Activated CD4-positive, alpha-beta T cell treated with anti-CD3 and anti-CD28 coated beads, Interleukin-2, amount 50 U/mL, for 48 hours (primary cell): ENCODE measurements at places on chromosomes 1 and 21.

DNA sequence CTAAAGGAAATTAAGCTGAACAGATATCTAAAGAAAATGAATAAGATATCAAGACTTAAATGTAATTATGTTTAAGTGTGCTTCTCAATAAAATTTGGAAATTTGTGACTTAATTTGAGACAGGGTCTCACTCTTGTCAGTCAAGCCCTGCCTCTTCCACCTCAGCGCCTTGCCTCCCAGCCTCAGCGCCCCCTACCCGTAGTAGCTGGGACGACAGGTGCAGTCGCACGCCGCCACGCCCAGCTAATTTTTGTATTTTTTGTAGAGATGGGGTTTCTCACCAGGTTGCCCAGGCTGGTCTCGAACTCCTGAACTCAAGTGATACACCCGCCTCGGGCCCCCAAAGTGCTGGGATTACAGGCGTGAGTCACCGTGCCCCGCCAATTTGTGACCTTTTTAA is 117.0 kb downstream of the CLEC20A start:
- no peak for DNase-seq

GRCh38 chr1:116739371-116740012 is 14.7 kb upstream of the CD2 start:
- no peak for DNase-seq

DNA sequence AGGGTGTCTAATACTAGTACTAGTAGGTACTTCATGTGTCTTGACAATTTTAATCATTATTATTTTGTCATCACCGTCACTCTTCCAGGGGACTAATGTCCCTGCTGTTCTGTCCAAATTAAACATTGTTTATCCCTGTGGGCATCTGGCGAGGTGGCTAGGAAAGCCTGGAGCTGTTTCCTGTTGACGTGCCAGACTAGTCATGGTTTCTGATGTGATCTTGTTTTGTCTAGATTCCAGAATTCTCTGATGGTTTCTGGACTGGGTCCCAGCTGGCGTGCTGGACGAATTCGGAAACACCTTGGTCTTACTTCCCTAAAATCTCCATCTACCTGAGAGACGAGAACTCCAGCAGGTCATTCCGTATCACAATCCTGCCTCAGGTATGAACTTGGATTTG is 66.1 kb upstream of the FAM3B start:
- DNase-seq, result no peak

DNA sequence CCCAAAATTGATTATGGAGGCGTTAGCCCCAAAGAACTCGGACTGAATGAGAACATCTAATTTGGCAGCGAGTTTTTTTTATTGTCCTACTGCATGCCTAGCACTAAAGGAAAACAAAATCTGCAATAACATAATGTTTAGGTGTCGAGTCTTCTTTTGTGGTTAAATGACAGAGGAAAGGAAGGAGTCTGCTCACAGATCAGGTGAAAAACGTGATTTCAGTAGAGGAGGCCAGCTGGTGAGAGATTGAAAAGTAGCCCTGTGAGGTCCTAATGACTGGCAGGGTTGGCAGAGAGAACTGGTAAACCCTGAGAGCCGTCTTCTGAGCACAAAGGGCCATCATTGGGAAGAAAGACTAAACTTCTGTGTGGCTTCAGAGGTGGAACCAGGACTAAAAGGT is 24.2 kb downstream of the WDTC1 start:
- DNase-seq, result no peak

GRCh38 chr1:116268211-116268610 is 104.8 kb upstream of the ATP1A1 start:
- DNase-seq, result no peak

DNA sequence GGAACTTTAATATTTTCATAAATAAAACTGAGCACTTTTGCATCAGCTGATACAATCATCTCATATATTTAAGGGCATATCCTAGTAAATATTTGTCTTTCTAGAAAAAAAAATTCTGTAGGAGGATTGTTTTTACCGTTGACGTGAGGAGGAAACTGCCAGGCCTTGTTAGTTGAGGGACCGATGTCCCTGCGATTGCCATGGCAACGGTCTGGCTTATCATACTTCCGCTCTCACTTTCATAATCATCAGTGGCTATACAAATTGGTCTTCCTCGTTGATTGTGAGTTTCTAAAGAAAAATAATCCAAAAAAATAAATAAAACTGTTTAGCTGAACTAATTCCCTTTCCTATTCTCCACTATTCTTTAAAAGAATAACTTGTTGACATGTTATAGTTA is 69.3 kb upstream of the ANGPTL3 start:
- DNase-seq, result no peak

DNA sequence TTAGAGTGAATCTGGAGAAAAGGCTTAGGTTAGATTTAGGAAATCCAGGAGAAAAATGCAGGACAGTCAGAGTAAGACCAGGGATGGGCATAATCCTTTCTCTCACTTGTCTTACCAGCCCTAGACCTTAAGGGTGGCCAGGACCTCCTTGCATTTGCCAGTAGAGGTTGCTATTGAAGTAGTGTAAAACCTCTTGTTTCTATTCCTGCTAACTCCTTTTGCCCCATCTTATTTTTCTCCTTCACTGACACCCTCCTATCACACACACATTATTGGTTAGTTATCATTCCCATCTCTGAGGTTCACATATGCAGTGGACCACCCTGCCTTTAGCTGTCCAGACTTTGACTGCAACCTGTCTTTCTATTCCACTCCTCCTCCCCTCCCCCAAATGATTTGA is 75.0 kb upstream of the MACF1 start:
- no peak for DNase-seq

- no peak for DNase-seq
These were observed 65.1 kb upstream of the DUSP10 start for GRCh38 chr1:221806984-221807383.

- no peak for DNase-seq
These were observed 15.6 kb downstream of the DDAH1 start for GRCh38 chr1:85449356-85449755.

- DNase-seq, result no peak
These were observed 15.9 kb downstream of the BMP8A start for GRCh38 chr1:39507230-39507928.

- no peak for DNase-seq
These were observed 49.8 kb downstream of the SLC16A1 start for GRCh38 chr1:112906150-112906698.

GRCh38 chr21:35159881-35160280 is 110.8 kb upstream of the RUNX1 start:
- no peak for DNase-seq

- no peak for DNase-seq
These were observed 37.2 kb downstream of the SDC3 start for GRCh38 chr1:30871276-30871871.

DNA sequence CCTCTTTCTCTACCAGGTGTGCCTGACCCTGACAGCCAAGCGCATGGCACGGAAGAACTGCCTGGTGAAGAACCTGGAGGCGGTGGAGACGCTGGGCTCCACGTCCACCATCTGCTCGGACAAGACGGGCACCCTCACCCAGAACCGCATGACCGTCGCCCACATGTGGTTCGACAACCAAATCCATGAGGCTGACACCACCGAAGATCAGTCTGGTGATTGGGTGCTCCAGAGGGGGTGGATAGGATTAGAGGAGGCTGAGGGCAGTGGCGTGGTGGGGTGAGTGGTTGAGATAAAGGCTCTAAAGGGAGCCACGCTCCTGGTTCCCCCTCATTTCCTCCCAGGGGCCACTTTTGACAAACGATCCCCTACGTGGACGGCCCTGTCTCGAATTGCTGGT is 13.1 kb downstream of the ATP1A2 start:
- DNase-seq, result no peak

DNA sequence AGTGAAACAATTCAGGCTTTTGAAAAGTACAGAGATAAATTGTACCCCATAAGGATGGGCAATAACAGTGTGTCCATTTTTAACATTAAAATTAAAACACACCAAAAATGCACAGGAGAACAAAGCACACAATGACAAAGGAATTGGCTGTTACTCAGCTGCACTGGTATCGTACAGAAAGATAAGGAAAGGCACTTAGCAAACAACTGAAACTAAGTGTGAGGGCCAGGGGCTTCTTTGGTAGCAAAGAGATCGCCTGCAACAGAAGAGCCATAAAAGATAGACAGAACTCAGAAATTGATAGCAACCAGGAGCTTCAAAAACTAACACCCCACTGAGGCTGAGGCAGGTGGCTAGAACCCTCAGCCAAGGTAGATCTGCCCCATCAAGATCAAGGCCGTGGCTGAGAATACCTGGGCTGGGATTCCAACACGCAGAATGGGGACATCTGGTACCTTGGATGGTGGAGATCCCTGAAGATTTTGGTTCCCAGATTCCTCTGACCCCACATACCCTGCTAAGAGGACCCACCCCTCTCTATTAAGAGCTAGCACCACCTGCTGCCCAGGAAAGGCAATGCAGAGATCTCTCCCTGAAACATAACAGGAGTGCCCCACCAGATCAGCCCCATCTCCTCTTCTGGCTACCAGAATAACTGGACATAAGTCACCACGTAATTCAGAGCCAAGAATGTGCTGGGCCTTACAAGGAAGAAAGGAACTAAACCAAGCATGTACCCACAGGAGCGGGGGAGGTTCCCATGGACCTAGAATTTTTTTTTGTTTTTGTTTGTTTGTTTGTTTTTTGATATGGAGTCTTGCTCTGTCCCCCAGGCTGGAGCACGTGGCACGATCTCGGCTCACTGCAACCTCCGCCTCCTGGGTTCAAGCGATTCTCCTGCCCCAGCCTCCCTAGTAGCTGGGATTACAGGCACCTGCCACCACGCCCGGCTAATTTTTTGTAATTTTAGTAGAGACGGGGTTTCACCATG is 16.2 kb downstream of the PLEKHO1 start:
- DNase-seq, result peak; percentile 59

DNA sequence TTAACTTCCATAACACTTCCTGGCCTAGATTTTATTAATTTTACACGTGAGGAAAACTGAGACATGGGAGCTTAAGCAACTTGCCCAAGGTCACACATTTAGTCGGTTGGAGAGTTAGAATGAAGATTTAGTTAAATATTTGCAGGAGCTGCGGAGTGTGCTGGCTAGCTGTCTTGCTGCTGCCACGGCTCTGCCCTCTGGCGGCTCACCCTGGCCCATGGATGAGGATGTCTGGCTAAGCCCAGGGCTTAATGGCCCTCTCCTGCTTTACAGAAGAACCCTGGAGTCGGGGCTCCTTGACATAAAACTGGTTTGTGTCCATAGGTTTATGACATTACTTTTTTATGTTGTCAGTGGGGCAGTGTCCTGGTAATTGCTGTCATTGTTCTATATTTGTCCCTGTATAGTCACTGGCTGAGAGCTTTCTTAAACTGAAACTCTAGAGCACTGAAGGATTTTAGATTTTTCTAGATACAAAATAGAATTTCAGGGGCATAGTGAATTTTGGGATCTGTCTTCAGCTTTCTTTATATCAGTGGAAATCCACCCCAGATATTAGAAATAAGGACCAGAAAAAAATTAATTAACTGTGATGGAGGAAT is 88.9 kb upstream of the WLS start:
- DNase-seq, result no peak

DNA sequence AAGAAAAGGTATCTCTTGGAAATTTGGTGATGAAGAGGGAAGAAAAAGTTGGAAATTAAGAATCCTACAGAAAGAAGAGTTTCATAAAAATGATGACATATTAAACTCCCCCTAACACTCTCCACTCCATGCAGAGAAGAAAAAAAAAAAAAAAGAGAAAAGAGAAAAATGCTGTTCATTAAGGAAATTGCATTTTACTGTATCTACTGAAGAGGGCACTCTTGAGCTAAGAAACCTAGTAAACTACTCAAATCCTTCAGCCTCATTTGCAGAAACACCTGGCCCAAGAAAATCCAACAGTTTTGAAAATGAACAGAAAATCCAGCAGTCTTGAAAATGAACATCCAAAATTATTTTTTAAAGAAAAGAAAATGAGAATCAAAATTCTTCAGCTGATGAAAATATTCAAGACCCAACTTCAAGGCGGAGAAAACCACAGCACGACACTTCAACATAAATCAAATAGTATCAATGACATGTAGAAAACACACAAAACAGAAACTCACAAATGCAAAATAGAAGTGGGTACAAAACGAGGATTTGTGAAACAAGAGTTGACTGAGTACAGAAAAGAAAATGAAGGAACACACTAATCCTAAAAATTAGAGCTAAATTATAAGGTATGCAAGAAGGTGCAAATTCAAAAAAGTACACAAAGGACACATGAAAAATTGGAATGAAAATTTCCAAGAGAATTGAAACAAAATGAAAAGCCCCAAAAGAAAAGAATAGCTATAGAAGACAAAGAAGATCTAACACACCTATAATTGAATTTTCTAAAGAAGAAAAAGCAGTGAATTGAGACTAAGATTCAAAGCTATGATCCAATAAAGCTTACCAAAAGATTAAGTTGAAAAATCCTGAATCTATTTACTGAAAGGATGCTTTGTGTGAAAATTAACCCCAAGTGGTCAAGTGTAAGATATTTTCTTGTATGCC is 73.2 kb upstream of the DNAJC6 start:
- no peak for DNase-seq

DNA sequence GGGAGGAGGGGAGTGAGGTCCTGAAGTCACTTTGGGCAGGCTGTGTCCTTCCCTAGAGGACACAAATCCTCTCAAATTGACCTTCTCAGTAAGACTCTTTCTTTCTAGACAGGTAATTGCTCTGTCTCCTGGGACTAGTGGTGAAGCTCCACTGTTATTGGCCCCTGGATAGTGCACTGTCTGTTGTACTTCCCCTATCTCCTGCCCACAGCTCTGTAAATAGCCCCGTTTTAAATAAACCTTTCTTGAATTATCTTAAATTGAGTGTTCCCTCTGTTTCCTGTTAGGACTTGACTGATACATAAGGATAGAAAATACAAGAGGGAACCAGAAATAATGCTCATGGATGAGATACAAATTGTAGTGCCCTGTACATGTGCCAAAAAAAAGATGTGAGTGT is 229.5 kb upstream of the USP24 start:
- no peak for DNase-seq

DNA sequence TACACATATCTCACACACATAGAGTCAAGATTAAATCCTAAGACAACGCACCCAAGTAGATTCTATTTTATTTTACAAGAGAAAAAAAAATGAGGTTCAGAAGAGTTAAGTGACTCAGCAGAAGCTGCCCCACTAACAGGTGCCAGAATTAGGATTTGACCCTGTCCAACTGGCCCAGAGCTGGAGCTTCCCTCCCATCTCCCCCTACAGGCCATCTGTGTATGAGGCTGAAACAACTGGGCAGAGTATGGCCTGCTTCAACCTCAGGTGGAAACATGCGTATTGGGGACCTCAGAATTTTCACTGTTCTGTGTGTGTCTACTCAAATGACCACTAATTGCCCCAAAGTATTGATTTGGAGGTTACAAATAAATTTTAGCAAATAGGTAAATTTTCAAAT is 29.9 kb downstream of the PSMG1 start:
- DNase-seq, result no peak

DNA sequence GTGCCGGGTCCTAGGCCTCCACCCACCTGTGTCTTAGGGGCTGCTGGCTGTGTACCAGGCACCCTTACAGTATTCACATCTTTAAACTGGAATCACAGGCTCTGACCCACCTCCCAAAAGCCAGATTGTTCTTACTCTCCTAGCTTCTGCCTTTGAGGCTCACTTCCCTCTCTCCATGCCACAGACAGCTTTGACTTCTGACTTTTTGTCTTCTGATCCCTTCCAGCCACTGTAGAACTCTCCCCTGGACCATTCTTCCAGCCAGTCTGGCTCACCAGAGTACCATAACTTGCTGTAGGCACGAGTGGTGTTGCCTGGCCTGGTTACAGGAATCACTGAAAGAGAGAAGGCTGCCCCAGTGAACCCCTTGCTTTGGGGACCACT is 58.1 kb upstream of the STUM start:
- DNase-seq, result no peak

- DNase-seq, result no peak
These were observed 50.6 kb downstream of the SPSB1 start for GRCh38 chr1:9343269-9343668.
